ENCODE measurements at places on chromosomes 13 and 19. TPM values are rescaled to one million over a fixed set of nuclear protein-coding genes. Genes with fewer than 3 reads are reported as not detected.

DNA sequence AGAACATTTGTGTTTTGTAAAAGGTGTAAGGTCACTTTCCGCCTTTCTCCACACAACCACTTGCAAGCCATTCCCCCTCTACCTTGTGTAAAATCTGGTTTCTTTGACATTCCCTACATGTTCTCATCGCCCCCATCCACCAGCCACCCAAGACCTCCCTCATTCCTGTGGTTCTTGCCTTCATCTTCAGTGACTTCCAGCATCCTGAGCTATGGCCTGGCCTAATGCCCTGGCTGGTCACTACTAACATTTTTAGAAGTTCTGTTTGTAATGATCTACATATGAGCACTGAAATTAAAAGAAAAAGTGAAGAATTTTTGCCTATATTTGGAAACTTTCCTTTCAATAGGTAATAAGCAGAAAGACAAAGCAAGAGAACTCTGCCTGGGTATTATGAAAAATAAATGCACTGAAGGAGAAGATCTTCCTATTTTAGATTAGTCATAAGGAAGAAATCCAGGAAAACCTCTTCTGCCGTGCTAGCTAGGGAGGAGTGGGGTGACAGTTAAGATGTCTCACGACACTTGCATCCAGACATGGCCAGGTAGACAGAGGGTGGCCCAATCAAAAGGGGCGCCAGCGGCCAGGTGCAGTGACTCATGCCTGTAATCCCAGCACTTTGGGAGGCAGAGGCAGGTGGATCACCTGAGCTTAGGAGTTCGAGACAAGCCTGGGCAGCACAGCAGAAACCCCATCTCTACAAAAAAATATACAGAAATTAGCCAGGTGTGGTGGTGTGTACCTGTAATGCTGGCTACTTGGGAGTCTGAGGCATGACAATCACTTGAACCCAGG is 28.1 kb upstream of the MPHOSPH8 start:
- DNase-seq = no peak

GRCh38 chr13:108270442-108270841 is 924 bp downstream of the TNFSF13B start:
- no peak for DNase-seq

DNA sequence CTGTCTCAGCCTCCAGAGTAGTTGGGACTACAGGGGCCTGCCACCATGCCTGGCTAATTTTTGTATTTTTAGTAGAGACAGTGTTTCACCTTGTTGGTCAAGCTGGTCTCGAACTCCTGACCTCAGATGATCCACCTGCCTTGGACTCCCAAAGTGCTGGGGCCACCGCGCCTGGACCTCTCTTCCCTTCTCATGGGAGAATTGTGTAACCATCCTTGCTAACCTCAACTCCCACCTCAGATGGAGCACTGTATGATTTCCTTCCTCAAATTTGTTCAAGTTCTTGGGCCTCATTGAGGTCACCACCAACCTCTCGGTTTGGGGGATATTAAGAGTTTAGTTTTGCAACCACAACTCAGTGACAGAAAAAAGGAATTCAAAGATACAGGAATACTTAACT is 10.7 kb downstream of the LILRA5 start:
- no peak for DNase-seq

DNA sequence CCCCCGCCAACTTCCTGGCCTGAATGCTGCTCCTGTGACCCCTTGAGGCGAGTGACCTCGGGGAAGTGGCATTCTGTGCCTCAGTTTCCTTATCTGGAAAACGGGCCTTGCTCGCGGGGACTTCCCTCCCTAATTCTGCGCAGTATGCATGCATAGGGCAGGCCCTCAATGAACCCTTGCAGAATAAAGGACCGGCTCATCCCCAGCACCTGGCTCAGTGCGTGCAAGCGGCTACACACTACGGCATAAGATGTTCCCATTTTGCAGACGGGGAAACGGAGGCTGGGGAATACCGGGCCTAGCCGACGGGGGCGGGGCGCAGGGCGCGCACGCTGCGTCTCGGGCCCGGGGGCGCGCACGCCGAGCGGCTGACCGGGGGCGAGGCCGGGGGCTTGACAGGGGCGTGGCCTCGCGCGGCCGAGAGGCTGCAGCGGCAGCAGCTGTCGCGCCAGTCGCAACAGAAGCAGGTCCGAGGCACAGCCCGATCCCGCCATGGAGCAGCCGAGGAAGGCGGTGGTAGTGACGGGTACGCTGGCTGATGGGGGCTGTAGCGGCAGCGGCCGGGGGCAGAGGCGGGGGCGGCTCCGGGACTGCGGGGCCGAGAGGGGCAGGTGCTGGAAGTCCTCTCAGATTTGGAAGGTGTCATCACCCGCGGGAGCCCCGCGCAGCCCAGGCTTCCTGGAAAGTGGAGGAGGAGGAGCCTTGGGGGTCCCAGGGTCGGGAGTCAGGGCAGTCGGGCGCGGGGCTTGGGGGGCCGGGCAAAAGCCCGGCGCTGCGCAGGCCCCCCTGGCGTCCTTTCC is at the start of gene PGPEP1:
PGPEP1 (plus strand) TSS at position 409 of the 800 bp plus-strand sequence; CDS start at position 493, 84 bp downstream.
- peak; percentile 79 for DNase-seq

- DNase-seq = no peak
These were observed 69.0 kb upstream of the DOCK9 start for GRCh38 chr13:99046851-99047250.

- DNase-seq = no peak
These were observed 1.3 kb upstream of the AXL start for GRCh38 chr19:41217741-41218140.

- DNase-seq = no peak
These were observed 76.7 kb upstream of the ZNF43 start for GRCh38 chr19:21912654-21913053.

GRCh38 chr13:25046985-25047511 is 48.9 kb upstream of the PABPC3 start:
- no peak for DNase-seq

The GARIN5A gene
- total RNA-seq = 1.1 TPM

- no peak for DNase-seq
These were observed 41.4 kb downstream of the ZNF726 start for GRCh38 chr19:23956051-23956450.

The ATP4B gene
- not detected for total RNA-seq

- no peak for DNase-seq
These were observed 76.8 kb downstream of the ESD start for GRCh38 chr13:46720189-46720588.

GRCh38 chr19:52990759-52991418 is 22.8 kb upstream of the ERVV-1 start:
- DNase-seq = no peak

DNA sequence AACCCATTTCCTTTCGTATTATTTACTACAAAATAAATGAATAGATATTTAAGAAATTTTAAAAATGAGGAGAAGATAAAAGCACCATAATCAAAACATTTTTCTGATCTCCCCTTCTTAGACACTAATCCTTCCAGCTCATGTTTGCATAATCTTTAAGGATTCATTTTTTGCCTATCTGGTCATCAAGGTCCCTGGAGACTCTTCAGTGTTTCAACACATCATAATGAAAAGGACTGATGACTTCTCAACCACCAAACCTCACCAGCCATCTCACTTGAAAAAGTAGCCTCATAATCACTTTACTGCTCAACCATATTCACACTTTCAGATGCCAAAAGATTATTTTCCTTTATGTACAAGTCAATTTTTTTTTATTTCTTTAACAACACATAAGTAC is 80.1 kb downstream of the DCLK1 start:
- no peak for DNase-seq
